Activated CD4-positive, alpha-beta memory T cell treated with anti-CD3 and anti-CD28 coated beads, Interleukin-2, amount 10 ng/mL, durations not matched to agents 7 days and 5 days (primary cell): ENCODE measurements at places on chromosomes 2 and 18.

DNA sequence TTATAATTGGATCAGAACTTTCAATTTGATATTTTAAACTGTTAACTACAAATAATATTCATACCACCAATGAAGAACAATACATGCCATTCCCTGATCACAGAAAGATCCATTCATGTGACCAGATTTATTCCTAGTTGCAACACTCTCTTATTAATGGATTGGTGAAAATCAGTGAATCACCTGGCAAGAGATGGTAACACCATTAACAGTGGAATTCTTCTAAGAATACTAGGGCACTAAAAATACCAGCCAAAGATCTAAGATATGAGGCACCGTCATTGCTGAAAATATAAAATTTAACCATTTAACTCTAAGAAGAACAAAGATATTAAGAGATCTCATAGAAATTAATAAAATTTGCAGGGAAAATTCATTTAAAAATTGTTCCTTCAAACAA, 58.1 kb downstream of the MAP4K3 start:
- no peak for DNase-seq

GRCh38 chr2:197707316-197708213, 2.4 kb downstream of the MARS2 start:
- no peak for DNase-seq

GRCh38 chr2:214057986-214058385, 352.9 kb upstream of the VWC2L start:
- DNase-seq, result no peak

DNA sequence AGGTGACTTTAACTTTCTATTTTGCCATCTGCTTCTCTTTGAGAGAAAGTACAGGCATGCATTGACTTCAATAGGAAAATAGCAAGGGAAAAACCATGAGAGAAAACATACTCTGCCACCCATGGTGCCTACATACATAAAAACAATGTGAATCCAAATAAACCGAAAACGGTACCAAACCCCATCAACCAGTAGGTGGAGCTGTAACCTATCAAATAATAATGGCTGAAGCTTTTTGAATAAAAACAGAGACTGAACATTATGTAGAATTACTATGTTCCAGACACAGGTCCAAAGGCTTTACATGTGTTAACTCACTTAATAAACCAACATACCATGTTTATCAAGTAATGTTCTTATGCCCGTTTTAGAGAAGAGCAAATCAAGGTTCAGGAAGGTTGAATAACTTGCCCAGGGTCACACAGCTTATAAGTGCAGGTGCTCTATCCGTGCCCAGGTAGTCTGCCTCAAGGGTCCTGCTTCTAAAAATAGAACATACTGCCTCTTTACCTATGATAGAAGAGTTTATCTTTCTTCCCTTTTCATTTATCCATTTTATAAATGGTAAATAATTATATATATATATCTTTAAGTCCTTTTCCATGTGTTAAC, 293.9 kb upstream of the SYT4 start:
- DNase-seq, result no peak

DNA sequence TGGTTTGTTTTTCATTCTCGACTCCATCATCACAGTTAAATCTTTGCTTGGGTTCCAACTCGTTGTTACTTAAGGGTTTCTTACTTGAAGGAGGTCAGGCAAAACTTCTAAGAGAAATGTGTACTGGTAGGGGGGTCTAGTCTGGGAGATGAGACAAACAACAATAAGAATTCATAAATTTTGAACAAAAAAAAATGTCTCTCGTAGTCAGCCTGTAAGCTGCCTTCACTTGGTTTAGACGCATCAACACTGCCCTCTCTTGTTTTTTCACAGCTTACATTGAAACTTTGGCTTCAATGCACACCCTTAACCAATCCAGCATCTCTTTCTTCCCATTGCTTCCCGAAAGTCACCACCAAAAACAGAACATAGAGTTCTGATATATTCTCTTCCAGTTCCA, 576.4 kb upstream of the PIK3C3 start:
- no peak for DNase-seq

DNA sequence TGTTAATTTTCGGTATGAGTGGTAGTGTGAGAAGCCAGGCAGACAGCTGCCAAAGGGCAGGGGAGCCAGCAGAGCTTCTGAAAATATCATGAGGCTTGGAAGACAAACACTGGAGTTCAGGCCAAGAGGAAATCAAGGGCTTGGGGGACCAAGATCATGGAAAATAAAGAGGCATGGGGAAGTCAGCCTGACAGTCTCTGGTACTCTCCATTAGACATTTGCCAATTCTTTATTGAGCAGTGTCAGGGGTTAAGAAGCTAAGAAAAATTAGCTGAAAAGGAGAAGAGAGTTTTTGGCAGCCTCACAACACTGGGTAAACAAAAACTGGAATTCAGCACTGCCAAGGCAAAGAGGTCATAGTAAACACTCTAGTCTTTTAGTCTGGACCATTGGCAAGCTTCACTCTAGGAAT, 612.7 kb downstream of the EPHA4 start:
- DNase-seq, result no peak

GRCh38 chr2:48207851-48208250, 301.6 kb upstream of the FBXO11 start:
- no peak for DNase-seq

DNA sequence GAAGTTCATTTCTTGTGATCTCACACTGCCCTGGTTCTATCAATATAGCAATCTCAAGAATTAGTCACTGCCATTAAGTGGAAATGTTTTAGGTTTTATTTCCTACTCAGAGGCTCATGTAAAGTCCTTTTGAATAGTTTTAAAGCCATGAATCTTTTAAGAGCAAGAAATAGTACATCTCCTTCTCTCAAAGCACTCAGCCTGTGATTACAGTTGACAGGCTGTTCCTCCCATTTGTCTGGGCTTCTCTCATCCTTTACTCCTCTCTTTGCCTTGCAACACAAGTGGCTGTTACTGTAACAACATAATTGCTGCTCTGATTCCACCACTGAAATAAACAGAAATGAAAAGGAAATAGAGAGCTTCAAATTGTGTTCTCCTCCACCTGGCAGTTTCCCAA, 18.4 kb downstream of the GRP start:
- DNase-seq, result no peak

- peak; percentile 21 for DNase-seq
Observed at GRCh38 chr2:112483042-112483473, 1.1 kb downstream of the TTL start.

- DNase-seq, result no peak
Observed at GRCh38 chr18:36600548-36600947, 228.3 kb downstream of the TPGS2 start.

GRCh38 chr2:20050646-20051531, 539 bp downstream of the LAPTM4A start:
- peak; percentile 41 for DNase-seq

GRCh38 chr2:37026050-37026449, 58.1 kb downstream of the HEATR5B start:
- DNase-seq, result no peak

DNA sequence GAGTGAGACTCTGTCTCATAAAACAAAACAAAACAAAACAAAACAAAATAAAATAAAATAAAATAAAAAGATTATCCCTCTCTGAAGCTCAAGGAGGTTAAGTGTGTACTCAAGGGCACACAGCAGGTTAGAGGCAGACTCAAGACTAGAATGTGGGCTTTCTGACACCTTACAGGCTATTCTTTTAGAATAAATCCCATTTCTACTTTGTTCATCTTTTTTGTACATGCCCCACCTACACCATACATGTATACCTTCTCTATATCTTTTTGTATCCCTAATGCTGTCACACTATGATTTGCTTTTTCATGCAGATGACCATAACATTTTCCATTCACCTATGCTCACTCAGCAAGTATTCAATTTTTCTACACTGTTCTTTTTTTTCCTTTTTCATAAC, 2.6 kb downstream of the IL1B start:
- no peak for DNase-seq

GRCh38 chr2:119369845-119370244, 3.1 kb downstream of the DBI start:
- DNase-seq, result no peak

- DNase-seq, result no peak
Observed at GRCh38 chr2:134139611-134140010, 114.3 kb upstream of the MGAT5 start.

DNA sequence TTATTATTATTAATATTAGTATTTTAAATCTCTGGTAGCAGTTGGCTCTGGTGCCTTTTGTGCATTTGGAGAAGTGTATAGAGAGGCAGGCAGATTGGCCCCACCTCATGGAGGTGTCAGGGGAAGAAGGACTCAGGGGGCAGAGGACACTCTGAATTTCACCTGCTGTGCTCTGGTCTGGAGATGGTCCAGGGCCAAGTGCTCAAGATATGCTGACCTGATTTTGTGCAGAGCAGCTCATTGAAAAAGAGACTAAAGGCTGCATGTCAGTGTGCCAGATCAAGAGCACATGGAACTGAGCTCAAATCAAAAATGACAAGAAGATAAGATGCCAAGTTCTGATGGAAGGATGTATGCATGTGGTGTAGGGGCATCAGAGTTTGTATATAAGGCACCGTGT, 323.6 kb upstream of the TNP1 start:
- no peak for DNase-seq

DNA sequence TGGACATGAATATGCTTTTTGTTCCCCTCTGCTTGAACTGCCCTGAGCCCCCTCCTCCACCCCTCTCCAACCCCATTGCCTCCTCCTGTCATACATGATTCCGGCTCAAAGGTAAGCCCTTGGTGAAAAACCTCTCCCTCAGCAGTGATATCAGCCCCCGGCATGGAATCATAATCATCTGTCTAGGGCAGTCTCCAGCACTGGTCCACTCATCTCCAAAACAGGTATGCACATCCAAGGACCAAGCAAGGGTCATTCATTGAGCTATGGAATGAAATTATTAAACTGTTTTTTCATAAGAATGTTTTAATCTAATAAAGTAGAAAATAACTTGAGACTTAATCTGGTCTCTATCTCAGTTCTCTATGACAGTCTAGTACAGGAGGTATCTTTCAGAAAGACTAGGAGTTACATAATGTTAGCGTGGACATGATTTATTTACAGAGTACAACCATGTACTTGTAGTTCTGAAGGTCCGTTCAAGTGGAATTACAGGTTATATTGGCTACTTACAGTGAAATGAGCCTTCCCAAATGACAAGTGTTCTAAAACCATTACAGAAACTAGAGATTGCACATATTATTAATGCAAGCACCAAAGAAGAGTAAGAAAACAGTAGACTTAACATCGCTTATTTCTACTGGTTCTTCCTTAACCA, 75.2 kb downstream of the ACVR1 start:
- DNase-seq, result no peak

GRCh38 chr2:164847981-164848741, 6.5 kb upstream of the COBLL1 start:
- DNase-seq, result no peak

GRCh38 chr2:176405477-176405876, 136.2 kb downstream of the MTX2 start:
- DNase-seq, result no peak

GRCh38 chr18:28269750-28270149, 92.8 kb upstream of the CDH2 start:
- DNase-seq, result no peak

DNA sequence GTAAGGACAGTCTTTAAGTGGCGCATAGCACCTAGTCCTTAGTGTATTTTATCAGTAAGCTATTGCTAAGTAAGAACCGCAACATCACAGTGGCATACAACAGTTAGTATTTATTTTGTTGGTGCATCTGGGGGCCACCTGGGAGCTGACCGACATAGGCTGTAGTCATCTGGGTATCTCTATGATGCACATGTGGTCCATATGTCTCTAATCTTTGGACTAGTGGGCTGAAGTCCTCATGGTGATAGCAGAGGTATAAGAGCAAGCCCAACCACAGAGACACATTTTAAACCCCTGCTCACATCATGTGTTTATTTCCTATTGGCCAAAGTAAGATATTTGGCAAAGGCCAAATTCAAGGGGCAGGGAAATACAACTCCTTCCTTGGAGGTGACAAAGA, 2.9 kb downstream of the CAMKMT start:
- no peak for DNase-seq

DNA sequence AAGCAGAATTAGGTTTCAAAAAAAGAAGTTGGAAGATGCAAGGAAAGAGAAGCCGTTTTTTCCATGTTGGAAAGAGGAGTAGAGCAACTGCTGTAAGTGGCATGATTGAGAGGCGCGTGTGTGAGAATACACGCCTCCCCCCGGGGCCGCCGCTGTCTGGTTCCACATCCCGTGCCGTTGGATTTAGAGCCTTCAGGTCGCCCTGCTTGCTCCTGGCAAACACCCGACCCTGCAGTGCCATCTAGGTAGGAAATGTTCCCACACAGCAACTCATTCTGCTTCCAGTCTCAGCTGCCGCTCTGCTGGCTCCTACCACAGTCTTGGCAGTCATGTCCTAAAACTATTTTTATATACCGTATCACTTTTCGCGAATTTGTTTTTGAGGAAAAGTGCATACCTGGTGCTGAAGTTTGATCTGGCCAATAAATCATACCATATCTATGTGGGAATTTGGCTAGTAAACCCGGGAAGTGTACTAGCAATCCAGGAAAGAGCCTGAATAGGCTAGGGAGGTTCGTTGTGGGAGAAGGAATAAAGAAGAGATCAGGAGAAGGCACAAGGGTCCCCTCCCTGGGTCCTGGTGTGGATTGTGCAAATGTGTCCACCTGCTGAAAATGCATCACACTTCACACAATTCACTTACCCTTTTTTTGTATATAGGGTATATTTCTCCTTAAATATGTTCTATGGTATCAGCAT, 372.7 kb downstream of the FBXO15 start:
- DNase-seq, result no peak

- no peak for DNase-seq
Observed at GRCh38 chr2:179071810-179072355, 21.9 kb upstream of the CCDC141 start.

GRCh38 chr2:241373446-241373845, 17.4 kb downstream of the FARP2 start:
- DNase-seq, result no peak

DNA sequence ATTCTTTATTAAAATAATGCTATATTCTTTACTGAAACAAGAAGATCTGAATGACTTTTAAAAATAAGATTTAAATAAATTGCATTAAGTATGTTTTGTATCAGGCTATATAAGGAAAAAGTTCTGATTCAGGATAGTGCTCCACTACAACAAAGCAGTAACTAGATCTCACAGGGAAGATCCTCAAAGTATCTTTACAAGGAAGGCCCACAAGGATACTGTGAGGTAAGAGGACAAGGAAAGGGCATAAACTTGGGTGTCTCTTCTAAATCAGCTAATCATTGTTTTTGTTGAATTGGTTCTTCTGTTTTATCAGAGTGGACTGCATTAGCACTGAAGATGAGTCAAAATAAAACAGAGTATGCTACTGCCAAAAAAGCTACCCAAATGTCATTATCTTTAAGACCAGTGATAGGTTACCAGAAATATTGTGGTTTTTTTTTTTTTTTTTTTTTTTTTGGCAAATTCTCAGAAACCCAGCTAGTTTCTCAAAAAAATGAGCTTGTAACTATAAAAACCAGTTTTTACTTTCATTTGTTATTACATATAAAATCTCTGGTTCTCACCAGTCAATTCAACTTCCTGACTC, 160.9 kb downstream of the BAZ2B start:
- DNase-seq, result no peak

- no peak for DNase-seq
Observed at GRCh38 chr2:72780477-72780876, 45.4 kb downstream of the EXOC6B start.

GRCh38 chr2:39666491-39667101, 879 bp downstream of the TMEM178A start:
- no peak for DNase-seq
